HEK293T (cell line): ENCODE measurements at places on chromosomes 5 and 9.
A peak's percentile ranks its signal among the peaks of the same experiment; 100 is the strongest.

DNA sequence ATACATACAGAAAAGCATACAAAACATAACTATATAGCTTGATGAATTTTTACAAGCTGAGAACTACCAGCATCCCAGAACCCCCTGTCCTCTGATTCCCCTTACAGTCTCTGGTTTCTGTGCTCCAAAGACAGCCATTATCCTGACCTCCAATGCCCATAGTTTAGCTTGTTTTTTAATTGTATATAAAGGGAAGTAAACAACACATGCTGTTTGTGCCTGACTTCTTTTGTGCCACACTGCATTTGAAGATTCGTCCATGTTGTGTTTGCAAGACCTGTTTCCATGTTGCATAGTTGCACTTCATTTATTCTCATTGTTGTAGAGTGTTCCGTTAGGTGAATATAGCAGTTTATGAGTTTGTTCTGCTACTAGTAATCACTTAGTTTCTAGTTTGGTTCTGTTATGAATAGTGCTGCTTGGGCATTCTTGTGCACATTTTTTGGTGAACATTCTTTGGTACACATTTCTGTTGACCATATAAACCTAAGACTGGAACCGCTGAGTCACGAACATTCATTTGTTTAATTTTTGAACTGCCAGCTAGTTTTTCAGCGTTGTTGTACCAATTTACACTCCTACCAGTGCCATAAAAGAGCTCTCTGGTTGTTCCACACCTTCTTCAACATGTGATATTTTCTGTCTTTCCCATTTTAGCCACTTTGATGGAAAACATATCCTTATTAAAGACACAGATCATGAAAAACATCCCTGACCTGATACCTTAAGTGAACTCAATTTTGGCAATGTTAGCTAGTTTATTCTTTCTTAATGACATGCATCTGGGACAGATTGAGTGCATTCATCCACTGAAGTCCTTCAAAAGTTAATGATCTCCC, 78.1 kb upstream of the ANXA1 start:
- no peak for DNase-seq

- DNase-seq: no peak
These were observed 79.9 kb upstream of the NEURL1B start for GRCh38 chr5:172561151-172561550.

- DNase-seq: no peak
These were observed 1.9 kb downstream of the FUT7 start for GRCh38 chr9:137030006-137030405.

DNA sequence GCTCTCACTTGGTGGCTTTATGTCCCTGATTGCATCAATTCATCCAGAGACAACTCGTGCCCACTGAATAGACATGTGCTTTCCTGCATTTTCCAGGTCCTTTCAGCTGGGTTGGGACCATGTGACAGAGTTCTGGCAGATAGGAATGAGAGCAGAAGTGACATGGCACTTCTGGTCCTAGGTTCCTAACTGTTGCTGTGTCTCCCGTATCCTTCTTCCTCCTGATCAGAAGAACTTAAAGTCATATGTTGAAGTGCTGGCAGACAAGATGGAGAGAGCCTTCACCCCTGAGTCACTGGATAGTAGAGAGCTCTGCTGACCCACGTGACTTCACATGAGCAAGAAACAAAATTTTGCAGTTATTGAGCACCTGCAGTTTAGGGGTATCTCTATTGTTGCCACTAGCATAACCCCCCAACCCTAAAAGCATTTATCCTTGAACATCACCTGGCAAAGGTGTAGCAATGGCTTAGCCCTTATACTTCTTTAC, 80.0 kb downstream of the NREP start:
- DNase-seq: no peak

DNA sequence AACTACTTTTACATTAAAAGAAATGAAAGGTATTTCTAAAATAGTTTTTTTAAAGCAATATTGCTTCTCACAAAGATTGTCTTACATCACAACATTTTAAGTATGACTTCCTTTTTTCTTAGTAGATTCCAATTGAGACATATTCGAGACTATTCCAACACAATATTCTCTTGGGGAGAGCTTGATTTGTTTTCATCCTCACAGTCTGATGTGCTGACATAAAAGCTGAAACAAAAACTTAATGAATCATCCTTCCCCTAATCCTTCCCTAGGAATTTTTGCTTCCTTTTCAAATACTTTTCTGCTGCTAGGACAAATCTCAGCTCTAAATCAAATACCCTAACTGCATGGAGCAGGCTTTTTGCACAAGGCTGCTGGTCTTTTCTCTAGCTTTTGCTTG, 245.8 kb upstream of the MAP3K1 start:
- no peak for DNase-seq

DNA sequence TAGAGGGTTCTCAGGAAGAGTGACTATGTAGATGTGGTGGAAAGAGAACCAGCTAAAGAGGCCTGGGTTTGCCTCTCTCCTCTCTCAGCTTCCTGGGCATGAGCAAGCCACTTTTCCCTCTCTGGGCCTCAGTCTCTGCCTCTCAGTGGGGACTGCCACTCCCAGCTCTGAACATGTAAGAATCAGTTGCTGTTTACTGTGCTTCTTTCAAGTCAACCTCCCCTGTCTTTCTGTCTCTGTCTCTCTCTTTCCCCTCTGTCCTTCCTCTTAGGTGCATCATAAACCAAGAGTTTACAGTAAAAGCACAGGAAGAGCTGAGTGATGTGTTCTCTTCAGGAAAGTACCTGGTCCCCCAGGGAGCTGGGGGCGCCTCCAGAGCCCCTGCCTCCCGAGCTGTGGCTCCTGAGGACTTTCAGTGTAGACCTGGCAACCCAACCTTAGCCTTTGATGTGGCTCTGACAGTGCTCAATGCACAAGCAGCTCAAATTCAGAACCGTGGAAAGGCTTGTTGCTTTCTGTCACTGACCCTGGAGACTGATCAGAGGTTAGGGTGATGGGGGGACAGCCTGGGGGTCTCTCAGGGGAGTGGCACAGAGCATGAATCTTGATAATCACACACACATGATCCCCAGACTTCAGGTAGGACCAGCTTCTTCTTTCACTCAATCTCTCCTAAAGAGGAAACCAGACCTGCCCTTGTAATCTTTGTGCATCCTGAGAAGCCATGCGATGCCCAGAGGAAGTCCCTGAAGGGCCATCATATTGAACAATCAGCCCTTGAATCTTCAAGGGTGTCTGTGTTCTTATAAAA, 59.4 kb upstream of the TNFSF8 start:
- DNase-seq: no peak

DNA sequence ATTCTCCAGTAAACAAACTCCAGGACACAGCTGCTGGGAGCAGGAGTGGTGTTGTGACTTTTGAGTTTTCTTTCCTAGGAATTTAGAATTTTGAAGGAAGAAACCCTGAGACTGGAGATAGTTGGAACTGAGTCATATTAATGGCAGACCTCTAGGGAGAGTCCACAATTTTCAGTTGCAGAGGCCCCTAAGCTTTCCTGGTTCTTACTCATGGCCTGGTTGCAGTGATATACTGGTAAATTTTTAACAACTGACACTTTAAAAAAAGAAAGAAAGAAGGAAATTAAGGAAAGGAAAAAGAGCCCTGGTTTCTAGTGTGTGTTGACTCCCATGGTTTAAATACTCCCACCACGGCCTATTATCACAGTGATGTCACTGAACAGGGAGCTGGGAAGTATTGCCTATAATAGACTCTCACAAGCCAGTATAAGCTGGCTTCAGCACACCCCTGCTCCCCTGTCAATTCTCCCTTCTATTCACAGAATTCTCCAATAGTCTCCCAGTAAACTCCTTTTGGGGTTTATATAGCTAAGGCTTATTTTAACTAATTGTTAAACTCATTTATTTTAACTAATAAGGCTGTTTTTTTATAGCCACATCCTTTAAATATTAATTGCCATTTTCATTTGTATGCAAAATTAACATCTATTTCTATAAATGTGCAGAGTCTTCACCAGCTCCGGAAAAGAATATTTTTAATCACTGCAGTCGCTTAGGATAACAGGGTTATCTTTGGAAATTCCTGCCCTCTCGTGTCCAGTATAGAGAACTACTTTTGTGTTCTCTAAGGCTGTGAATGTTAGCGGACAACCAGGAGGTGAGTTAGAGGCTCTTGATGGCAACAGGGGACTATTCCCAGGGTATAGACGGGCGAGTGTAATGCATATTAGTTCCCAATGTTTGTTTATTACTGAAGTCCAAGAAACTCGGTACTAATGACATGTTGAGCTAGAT, 59.7 kb downstream of the GGTA1 start:
- peak; percentile 55 for DNase-seq

GRCh38 chr9:85182383-85182782, 512.9 kb downstream of the NTRK2 start:
- no peak for DNase-seq

DNA sequence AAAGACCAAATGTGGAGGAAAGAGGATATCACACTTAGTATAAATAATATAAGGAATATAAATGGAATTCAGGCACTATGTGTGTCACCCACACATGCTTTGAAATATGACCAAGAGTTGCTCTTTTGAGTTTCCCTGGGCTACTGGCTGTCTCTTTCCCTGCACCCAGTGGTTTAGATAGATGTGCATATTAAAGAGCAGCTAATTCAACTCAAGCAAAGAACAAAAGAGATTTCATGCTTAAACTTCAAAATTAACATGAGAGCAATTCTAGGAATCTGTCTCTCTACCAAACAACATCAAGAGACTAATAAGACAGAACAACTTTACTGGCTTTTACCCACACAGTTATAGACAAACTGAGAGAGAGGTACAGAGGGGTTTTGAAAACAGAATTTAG, 38.0 kb upstream of the ITGA1 start:
- DNase-seq: no peak

- DNase-seq: no peak
These were observed 21.6 kb downstream of the NFX1 start for GRCh38 chr9:33311953-33312352.

- no peak for DNase-seq
These were observed 226.5 kb upstream of the GLRA1 start for GRCh38 chr5:152151113-152151512.

GRCh38 chr9:82188817-82189216, 200.2 kb downstream of the SPATA31D1 start:
- DNase-seq: no peak

- peak; percentile 53 for DNase-seq
These were observed 984 bp downstream of the STXBP1 start for GRCh38 chr9:127612939-127613582.

DNA sequence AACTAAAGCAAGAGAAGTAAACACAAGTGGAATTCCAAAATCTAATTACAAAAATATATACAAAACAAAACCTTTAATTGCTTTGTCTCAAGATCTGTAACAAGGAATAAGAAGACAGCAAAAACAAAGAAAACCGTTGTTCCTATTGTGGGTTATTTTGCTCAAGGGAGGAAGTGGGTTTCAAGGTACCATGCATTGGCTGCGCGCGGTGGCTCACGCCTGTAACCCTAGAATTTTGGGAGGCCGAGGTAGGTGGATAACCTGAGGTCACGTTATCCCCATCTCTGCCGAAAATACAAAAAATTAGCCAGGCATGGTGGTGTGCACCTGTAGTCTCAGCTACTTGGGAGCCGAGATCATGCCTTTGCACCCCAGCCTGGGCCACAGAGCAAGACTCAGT, 12.1 kb upstream of the IQGAP2 start:
- no peak for DNase-seq

DNA sequence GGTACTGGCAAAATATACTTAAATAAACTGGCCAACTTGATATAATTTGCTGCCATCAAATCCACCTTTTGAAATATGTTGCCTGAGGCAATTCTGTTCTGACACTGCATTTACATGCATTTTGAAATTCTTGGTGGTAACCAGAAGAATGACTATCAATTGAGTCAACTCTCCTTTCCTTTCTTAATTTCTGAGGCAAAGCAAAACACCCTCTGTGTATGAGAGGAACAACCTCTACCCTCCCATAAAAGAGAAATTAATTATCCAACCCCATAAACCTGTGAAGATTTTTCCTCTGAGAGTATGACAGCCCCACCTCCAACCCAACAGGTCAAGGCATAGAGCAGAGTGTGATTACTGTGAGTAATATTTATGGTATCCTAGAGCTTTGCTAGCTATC, 286.8 kb downstream of the NR2F1-AS1 start:
- DNase-seq: no peak

- no peak for DNase-seq
These were observed 37.0 kb downstream of the CXXC5 start for GRCh38 chr5:139684881-139685749.

DNA sequence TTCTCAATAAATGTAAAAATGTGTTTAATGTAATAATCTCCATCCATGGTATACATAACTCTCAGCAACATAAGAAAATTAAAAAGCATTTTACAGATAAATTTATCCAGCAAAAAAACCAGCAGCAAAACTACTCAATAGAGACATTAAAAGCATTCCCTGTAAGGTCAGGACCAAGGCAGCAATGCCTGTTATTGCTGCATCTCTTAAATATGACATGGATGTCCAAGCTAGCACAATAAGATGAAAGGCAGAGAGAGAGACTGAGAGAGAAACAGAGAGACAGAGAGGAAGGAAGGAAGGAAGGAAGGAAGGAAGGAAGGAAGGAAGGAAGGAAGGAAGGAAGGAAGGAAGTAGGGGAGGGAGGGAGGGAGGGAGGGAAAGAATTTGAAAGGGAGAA, 289.0 kb upstream of the PAPPA start:
- no peak for DNase-seq

- DNase-seq: no peak
These were observed 65.9 kb downstream of the DAB2IP start for GRCh38 chr9:121717141-121717991.

GRCh38 chr9:4430432-4431261, 59.6 kb upstream of the SLC1A1 start:
- DNase-seq: no peak
